ENCODE measurements at places on chromosomes 1 and 21. TPM values are rescaled to one million over a fixed set of nuclear protein-coding genes. Genes with fewer than 3 reads are reported as not detected.

GRCh38 chr1:20823845-20824244 is 36.7 kb upstream of the HP1BP3 start:
- no peak for DNase-seq

GRCh38 chr1:3610527-3611169 is 660 bp downstream of the MEGF6 start:
- no peak for DNase-seq

- DNase-seq = no peak
Observed at GRCh38 chr1:167409183-167409582, 109.1 kb downstream of the CD247 start.

- no peak for DNase-seq
Observed at GRCh38 chr1:245807306-245807705, 652.5 kb downstream of the KIF26B start.

The LCE1A gene
- not detected for total RNA-seq

The CRYAA gene
- not detected for total RNA-seq

- DNase-seq = no peak
Observed at GRCh38 chr1:220789532-220790147, 2.9 kb downstream of the MTARC1 start.

The ATP8B2 gene
- total RNA-seq = 291 TPM

GRCh38 chr21:37536616-37537278 is 170.2 kb downstream of the DYRK1A start:
- DNase-seq = no peak
